A549 treated with RU486 at 1 μM for 4 hours (cell line): ENCODE measurements at places on chromosomes 6 and 20. TPM values are rescaled to one million over a fixed set of nuclear protein-coding genes. Genes with fewer than 3 reads are reported as not detected.

Gene GRIK2
- total RNA-seq = 0.19 to 0.41 TPM (median 0.28 TPM) in 5 replicates

Gene PBOV1
- total RNA-seq = not detected in 5 replicates

Gene CGA
- total RNA-seq = 0.19 to 0.29 TPM (median 0.26 TPM) in 3 of 5 replicates, not detected in the others

Gene PTCHD4
- 0.03 to 0.15 TPM (median 0.08 TPM) in 4 of 5 replicates, not detected in the other for total RNA-seq

Gene EDN3
- 0.10 to 0.30 TPM (median 0.17 TPM) in 5 replicates for total RNA-seq

Gene CLPSL1
- not detected in 5 replicates for total RNA-seq

Gene YTHDF1
- total RNA-seq = 52.1 to 59.5 TPM (median 56.3 TPM) in 5 replicates

Gene JPH2
- 0.81 to 1.2 TPM (median 0.88 TPM) in 5 replicates for total RNA-seq

Gene NECAB3
- 8.5 to 15.1 TPM (median 14.4 TPM) in 5 replicates for total RNA-seq

Gene MROH8
- 0.81 to 2.2 TPM (median 1.0 TPM) in 5 replicates for total RNA-seq

Gene ANKEF1
- 6.7 to 8.4 TPM (median 7.4 TPM) in 5 replicates for total RNA-seq

Gene KIF25
- total RNA-seq = 0.14 TPM in 1 of 5 replicates, not detected in the others

Gene TMEM244
- not detected in 5 replicates for total RNA-seq

Gene ZC2HC1B
- not detected in 5 replicates for total RNA-seq

Gene C6orf52
- 1.2 to 2.3 TPM (median 2.1 TPM) in 5 replicates for total RNA-seq

Gene BPIFB1
- total RNA-seq = 0.13 to 0.19 TPM in 2 of 5 replicates, not detected in the others

Gene LY6G5C
- total RNA-seq = 0.77 to 1.9 TPM (median 1.2 TPM) in 5 replicates

Gene KIAA0408
- total RNA-seq = 5.3 to 8.3 TPM (median 5.9 TPM) in 5 replicates

Gene NR2E1
- total RNA-seq = 0.03 TPM in 1 of 5 replicates, not detected in the others

Gene STMND1
- not detected in 5 replicates for total RNA-seq

Gene GTF3C6
- total RNA-seq = 79.1 to 94.1 TPM (median 86.7 TPM) in 5 replicates

Gene NKX2-4
- total RNA-seq = 0.06 TPM in 1 of 5 replicates, not detected in the others

Gene LINC00237
- total RNA-seq = not detected in 5 replicates

Gene BEND3
- total RNA-seq = 3.3 to 4.1 TPM (median 3.8 TPM) in 5 replicates

Gene SLCO4A1
- 5.0 to 10.1 TPM (median 7.7 TPM) in 5 replicates for total RNA-seq

Gene PDYN
- 0.06 TPM in 1 of 5 replicates, not detected in the others for total RNA-seq

Gene VGLL2
- not detected in 5 replicates for total RNA-seq

Gene MTCH1
- total RNA-seq = 109 to 141 TPM (median 131 TPM) in 5 replicates

Gene PACSIN1
- total RNA-seq = 0.03 to 0.09 TPM (median 0.07 TPM) in 4 of 5 replicates, not detected in the other

Gene HLA-DQB2
- total RNA-seq = not detected in 5 replicates

Gene ZBTB12
- 3.1 to 4.9 TPM (median 4.2 TPM) in 5 replicates for total RNA-seq

Gene POU3F2
- 0.05 TPM in 1 of 5 replicates, not detected in the others for total RNA-seq

Gene SNX21
- 9.4 to 12.4 TPM (median 10.7 TPM) in 5 replicates for total RNA-seq

Gene SLC17A9
- total RNA-seq = 0.02 to 0.43 TPM (median 0.25 TPM) in 3 of 5 replicates, not detected in the others

Gene TBXT
- total RNA-seq = not detected in 5 replicates

Gene VSX1
- total RNA-seq = 0.74 to 1.6 TPM (median 1.1 TPM) in 5 replicates

Gene ADGB
- total RNA-seq = not detected in 5 replicates

Gene SLC35B2
- 48.5 to 66.8 TPM (median 64.9 TPM) in 5 replicates for total RNA-seq

Gene SLC17A2
- total RNA-seq = not detected in 5 replicates

Gene ADGRB3
- not detected in 5 replicates for total RNA-seq

Gene RSPH4A
- total RNA-seq = 0.15 to 0.39 TPM (median 0.18 TPM) in 5 replicates
